IPS-NIHi11 (cell line): ENCODE measurements at places on chromosomes 7 and 10.

DNA sequence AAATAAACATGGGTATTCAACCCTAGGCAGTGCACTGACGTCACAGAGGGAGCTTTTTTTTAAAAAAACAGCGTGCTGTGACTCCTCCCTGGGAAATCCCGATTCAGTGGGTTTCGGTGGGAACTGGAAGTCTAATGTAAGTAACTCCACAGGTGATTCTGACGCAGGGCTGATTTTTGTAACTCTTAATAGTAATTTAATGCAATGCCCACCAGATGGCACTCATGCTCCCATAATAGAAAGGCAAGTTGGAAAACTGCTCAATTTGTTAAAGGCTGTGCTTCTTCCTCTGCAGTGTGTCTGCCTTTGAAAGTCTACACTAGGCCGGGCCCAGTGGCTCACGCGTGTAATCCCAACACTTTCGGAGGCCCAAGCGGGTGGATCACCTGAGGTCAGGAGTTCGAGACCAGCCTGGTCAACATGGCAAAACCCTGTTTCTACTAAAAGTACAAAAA is 10.9 kb upstream of the RSU1 start:
- peak; percentile 45 for DNase-seq

DNA sequence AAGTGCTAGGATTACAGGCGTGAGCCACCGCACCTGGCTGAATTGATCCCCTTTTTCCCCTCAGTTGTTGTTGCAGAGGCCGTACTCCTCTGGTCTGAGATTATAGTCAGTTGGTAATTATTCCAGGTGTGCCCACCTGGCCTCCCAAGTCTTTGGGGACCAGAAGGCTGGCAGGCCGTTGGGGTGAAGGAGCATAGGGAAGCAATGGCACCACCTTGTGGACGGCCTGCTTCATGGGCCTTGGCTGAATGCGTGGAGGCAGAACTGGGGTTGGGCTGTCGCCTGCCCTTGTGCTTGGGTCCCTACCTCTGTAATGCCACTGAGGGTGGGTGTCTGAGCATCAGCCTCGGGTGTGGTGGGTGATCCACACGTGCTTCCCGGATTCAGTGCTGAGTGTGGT is 125.7 kb downstream of the RGS10 start:
- peak; percentile 93 for DNase-seq

GRCh38 chr10:93503075-93503474 is 6.7 kb downstream of the CEP55 start:
- no peak for DNase-seq

DNA sequence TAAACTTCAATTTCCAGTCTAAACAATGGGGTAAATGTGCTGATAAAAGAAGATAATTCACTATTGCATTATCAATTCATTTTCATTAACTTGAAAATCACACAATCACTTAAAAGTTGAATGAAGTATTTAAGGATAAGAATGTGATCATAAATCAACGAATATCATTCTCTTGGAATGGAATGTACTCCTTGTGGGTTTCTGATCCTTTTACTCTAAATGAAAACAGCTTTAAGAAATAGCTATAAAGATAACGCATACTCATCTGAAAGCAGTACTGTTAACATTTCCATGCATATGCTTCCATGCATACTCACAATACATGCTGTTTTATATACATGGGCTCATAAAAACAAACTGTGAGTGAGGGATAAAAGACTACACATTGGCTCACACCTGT is 108.8 kb downstream of the ATE1 start:
- no peak for DNase-seq

DNA sequence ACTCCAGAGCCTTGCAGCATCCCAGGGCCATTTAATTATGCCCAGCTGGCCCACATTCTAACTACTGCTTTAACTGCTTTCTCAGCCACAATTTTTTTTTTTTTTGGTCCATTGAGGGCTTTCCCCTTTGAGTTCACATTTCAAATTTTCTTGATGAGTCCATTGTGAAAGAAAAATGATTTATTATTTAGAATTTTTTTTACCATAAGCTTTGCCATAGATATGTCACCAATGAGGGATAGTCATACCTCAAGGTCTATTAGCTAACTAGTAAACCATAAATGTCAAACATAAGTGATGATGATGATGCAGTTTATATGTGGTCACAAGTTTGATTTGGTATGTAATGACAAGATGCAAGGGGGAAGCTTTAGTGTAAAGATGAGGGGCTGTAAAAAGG is 282.9 kb downstream of the BICC1 start:
- no peak for DNase-seq

DNA sequence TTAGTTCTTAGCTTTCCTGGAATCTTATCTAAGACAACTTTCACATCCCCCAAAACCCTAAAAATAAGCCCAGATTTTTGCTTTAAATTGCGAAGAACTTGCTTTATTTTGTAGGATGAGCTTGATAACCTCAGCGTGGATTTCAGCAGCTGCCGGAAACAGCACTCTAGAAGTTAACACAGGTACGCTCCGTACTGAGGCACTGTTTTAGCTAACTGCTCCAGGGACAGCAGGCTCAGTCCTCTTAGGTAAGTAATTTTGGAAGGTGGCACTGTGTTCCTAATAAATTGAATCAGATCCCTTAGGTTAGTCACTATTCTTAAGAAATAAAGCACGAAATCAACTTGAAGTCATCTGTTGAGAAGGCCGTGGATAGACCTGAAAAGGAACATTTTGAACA is 2.2 kb upstream of the AUTS2 start:
- DNase-seq, result no peak

- DNase-seq, result no peak
Measured at GRCh38 chr10:130767116-130767730, 544.3 kb downstream of the TCERG1L start.

- peak; percentile 49 for DNase-seq
Measured at GRCh38 chr10:15084502-15084922, 4.1 kb downstream of the ACBD7 start.

GRCh38 chr10:88200312-88201032 is 337.0 kb downstream of the PTEN start:
- no peak for DNase-seq

DNA sequence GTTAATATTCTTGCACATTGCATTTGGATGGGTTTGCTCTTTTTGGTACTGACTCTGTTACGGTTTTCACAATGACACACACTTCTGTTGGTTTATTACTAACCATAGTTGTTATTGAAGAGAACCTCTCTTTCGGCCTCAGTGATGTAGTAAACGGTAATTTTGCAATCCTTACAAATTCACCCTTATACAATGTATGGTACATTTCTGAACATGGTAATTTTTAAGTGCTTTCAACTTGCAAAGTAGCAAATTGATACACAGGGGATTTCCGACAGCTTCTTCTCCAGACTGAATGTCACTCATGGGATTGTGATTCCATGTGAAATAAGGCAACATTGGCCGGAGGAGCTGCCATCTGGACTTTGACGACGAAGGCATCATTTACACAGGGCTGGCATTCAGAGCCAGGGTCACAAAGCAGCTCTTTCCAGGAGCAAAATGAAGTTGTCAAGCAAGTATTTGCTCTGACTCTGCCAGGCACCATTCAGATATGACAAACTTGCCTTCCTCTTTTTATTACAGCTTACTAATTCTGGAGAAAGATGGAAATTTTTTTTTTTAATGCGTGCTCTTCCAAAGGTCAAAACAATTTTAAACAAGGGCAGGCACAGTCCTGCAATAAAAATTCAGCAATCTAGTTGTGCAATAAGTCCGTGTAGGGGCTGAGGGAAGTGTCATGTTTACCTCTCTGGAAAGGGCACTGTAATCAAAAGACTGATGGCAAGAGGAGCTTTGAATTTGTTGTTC is 711.5 kb upstream of the C7orf33 start:
- DNase-seq, result no peak

DNA sequence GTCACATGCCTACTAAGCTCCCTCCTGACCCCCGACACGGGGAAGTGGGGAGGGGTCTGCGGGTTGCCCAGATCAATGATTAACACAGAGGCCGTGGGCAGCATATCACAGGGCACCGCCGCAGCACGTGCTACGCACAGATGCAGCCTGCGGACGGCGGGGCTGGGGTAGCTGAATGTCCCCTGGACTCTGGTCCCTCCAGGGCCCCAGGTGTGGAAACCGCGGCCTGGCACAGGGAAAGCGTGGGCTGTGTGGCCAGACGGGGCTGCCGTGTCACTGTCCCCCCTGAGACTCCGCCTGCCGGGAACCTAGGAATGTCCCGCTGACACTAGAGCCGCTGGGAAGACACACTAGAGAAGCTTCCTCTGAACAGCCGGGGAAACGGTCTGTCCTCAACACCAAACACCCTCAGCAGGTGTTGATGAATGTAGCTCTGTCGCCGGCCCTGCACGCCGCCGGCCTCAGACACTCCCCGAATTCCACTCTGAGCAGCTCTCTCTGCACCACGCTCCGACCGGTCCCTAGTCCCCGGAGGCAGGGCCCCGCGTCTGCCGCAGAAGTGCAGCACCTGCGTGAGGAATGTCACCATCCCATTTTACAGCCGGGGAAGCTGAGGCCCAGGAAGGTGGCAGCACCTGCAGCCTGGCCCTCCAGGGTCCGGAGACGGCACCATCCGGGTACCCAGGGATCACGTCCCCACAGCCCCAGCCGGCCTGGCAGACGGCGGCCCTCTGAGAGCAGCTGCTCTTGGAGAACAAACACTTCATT is 33.4 kb upstream of the PDGFA start:
- no peak for DNase-seq

GRCh38 chr7:30679664-30680063 is 2.6 kb downstream of the CRHR2 start:
- no peak for DNase-seq

DNA sequence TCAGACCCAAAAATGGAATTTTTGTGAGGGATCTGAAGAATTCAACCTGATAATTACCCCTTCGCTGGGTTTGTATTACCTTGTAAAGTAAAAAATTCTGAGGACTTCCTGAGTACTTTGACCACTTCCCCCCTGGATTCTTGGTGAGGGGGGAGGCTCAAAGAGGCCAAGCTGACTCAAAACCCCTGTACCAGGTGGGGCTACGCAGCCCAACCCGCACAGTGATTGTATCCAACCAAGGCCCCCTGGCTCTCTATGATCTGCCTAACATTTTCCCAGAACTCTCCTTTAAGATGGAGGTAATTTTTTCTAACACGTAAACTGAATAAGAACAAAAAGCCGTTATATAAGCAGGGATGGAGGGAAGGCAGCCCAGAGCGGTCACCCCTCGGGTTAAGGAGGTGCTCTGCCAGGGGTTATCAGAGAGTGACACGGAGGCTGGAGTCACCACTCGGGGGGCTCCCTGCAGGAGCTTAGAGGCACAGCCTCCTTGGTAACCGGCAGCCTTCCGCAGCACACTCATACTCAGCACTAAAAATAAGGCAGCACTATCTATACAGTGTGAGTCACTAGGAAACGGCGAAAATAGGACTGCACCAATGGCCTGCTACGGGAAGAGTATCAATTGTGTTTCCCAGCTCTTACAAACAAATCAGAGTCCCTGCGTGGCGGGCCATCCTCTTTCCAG is 255.4 kb downstream of the ELMO1 start:
- no peak for DNase-seq

GRCh38 chr10:72895236-72895850 is 1.8 kb downstream of the OIT3 start:
- no peak for DNase-seq

GRCh38 chr10:124744102-124745050 is at the start of gene FAM53B:
Gene FAM53B (minus strand): TSS chr10:124744378. CDS start chr10:124706713, 37,665 bp downstream.
- DNase-seq, result peak; percentile 91

GRCh38 chr7:76427635-76428034 is 2.9 kb downstream of the ZP3 start:
- DNase-seq, result no peak

DNA sequence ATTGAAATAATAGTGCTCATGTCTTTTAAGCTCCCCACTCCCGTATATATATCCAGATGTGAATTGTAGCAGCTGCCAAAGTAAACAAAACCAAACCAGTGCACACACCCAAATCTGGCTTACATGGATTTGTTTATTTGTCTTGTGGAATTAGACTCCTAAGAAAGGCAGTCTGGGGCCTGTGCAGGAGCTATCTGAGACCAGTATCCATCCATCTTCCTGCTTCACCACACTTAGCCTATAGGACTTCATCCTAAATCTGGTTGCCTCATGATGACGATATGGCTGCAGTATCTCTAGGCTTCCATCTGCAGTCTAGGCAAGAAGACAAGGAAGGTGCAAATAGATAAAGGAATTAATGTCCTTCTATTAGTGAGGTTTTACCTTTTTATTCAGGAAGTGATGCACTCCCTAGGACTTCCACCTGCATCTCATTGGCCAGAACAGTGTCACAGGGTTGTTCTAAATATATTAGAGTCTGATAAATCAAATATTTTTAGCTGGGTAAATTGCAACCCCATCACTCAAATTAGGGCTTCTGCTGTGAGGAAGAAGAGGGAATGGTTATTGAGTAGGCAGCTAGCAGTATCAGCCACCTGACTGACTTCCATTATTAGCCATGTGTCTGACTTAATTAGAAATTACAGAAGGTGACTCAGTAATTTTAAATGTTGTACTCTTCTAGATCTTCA is 6.0 kb downstream of the WIPF3 start:
- DNase-seq, result no peak

- DNase-seq, result no peak
Measured at GRCh38 chr7:39252916-39253315, 275.2 kb downstream of the POU6F2 start.

- DNase-seq, result no peak
Measured at GRCh38 chr10:56624082-56624481, 263.0 kb upstream of the ZWINT start.

DNA sequence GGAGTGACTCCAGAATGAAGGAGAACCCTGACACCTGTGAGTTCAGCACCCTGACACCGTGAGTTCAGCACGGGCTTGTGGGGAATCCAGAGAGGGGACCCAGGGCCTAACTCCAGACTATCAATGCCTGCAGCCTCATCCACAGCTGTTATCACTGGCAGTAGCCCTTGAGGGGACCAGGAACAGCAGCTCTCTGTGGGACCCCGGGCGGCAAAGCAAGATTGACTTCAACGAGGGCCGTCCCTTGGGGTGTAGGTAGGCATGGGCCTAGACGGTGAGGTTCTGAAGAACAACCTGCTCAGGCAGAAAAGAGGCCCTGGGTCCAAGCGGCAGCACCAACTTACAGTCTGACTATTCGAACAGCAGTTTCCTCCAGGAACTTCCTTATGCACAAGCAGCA is 8.9 kb downstream of the GRID1 start:
- DNase-seq, result no peak

DNA sequence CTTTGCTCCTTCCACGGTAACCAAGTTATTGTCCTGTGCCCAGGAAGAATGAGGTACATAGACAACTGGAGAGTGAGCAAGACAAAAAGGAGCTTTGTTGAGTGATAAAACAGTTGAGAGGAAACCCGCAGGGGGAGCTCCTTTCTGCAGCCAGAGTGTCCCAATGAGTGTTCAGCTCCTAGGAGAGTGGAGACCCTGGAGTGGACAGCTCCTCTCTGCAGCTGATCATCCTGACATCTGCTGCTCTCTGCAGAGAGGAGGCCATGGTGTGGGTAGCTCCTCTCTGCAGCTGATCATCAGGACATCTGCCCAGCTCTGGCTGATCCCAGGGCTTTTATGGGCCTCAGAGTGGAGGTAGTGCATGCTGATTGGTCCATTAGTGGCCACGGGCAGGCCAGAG is 53.4 kb upstream of the PCDH15 start:
- DNase-seq, result no peak
